Activated naive CD8-positive, alpha-beta T cell treated with anti-CD3 and anti-CD28 coated beads for 36 hours (primary cell): ENCODE measurements at places on chromosomes 6 and 20. TPM values are rescaled to one million over a fixed set of nuclear protein-coding genes. Genes with fewer than 3 reads are reported as not detected.
A peak's percentile ranks its signal among the peaks of the same experiment; 100 is the strongest.

Gene RGS17
- not detected for total RNA-seq

Gene VGLL2
- not detected for total RNA-seq

Gene SDHAF4
- 13.1 TPM for total RNA-seq

Gene C4A
- 3.2 TPM for total RNA-seq

Gene PAX1
- total RNA-seq = not detected

Gene TAP1
- total RNA-seq = 356 TPM

DNA sequence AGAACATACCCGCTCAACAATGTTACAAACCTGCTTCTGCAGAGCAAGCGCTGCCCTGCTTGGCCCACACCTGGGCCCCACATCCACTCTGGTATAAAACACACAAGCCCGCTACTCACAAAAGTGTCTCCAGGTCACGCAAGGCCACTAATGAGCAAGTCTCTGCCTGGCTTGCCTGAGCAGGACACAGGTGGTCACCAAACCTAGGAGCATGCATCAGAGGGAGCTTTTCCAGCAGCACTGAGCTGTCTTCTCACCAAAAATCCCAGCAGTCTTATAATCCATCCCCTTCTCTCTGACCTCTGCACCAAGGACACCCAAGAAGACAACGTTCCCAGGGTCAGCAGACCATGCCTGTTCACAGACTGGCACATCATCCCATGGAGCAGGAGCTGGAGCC, 100.8 kb downstream of the DLL1 start:
- no peaks in the 10 kb centered on the region for H3K27me3 ChIP-seq
- peaks cover 1% of the 10 kb centered on the region for H3K36me3 ChIP-seq
- no peaks in the 10 kb centered on the region for H3K4me1 ChIP-seq
- no peak for DNase-seq
- H3K4me3 ChIP-seq = no peak overlapping the region
- no peak overlapping the region for H3K27ac ChIP-seq

- H3K36me3 ChIP-seq = peaks cover 4% of the 10 kb centered on the region
- peaks cover 9% of the 10 kb centered on the region for H3K4me1 ChIP-seq
- no peak overlapping the region for H3K4me3 ChIP-seq
- no peak for DNase-seq
- no peaks in the 10 kb centered on the region for H3K27me3 ChIP-seq
Measured at GRCh38 chr20:33576432-33577125, 85.5 kb upstream of the C20orf144 start.

GRCh38 chr6:10559522-10560152, 38.5 kb downstream of the GCNT2 start:
- H3K36me3 ChIP-seq = peaks cover 21% of the 10 kb centered on the region
- H3K27ac ChIP-seq = no peak overlapping the region
- no peaks in the 10 kb centered on the region for H3K4me1 ChIP-seq
- no peak overlapping the region for H3K4me3 ChIP-seq

DNA sequence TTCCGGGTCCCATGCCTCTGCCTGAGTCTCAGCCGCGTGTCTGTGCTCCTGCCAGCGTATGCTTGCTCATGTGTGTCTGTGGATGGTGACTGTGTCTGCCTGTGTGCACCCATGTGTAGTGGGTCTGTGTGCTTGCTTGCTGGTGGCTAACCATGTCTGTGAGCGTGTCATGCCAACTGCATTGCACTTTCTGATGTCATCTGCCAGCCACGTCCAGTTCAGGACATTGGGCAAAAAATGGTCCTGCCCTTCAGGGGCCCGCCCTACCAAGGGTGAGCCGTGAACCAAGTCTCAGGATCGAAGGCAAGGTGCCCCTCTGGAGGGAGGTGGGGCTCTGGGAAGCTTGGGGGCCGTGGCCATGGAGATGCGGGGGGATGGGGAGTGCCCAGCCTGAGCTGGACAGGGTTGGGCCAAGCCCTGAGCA, 9.4 kb upstream of the ZBTB46 start:
- H3K36me3 ChIP-seq = no peaks in the 10 kb centered on the region
- H3K4me3 ChIP-seq = no peak overlapping the region
- peaks cover 32% of the 10 kb centered on the region for H3K27me3 ChIP-seq
- no peak for DNase-seq

DNA sequence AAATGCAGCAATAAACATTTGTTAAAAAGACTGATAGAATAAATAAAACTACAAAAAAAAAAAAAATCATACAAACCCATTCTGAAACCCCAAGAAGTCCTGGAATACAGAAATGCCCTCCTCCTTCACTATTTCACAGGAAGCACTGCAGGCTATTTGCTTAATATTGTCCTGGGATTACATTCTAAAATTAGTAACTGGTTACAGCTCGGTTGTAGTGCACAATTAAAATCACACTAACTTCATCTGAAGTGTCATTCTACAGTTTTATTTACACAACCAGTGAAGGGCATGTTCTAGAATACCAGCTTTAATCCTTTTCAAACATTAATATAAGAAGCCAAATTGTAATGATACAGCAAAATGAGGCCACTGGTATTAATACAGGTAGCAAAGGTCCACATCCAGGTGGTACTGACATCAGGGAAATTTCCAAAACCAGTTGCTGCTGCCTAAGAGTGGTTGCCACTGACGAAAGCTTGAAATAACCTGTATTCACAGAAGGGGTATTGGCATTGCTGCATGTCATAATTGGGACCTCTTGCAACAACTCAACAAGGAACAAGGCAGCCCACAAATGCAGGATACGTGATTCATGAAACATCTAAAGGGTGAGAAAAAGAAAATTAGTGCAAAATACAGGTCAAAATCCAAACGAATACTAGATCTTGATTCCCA, 26.9 kb downstream of the AKIRIN2 start:
- no peaks in the 10 kb centered on the region for H3K27me3 ChIP-seq
- H3K27ac ChIP-seq = no peak overlapping the region
- peaks cover 42% of the 10 kb centered on the region for H3K36me3 ChIP-seq

DNA sequence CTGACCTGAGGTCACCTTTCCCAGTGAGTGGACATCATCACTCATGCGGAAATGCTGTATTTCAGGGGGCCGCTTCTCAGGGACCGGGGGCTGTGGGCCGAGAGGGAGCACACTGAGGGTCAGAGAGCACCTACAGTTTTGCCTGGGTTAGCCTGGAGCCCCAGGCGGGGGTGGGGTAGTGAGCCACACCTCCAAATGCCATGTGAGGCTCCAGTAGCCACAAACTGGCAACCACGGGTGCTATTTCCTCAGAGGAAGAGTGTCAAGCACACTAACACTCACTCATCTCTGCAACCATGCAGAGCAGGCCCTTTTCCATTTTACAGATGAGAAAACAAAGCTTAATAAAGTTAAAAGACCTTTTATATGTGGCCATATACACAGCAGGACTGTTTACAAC, 4.7 kb downstream of the EHMT2 start:
- no peak overlapping the region for H3K4me3 ChIP-seq
- no peak overlapping the region for H3K27ac ChIP-seq
- peaks cover 16% of the 10 kb centered on the region for H3K36me3 ChIP-seq
- H3K4me1 ChIP-seq = peaks cover 9% of the 10 kb centered on the region

DNA sequence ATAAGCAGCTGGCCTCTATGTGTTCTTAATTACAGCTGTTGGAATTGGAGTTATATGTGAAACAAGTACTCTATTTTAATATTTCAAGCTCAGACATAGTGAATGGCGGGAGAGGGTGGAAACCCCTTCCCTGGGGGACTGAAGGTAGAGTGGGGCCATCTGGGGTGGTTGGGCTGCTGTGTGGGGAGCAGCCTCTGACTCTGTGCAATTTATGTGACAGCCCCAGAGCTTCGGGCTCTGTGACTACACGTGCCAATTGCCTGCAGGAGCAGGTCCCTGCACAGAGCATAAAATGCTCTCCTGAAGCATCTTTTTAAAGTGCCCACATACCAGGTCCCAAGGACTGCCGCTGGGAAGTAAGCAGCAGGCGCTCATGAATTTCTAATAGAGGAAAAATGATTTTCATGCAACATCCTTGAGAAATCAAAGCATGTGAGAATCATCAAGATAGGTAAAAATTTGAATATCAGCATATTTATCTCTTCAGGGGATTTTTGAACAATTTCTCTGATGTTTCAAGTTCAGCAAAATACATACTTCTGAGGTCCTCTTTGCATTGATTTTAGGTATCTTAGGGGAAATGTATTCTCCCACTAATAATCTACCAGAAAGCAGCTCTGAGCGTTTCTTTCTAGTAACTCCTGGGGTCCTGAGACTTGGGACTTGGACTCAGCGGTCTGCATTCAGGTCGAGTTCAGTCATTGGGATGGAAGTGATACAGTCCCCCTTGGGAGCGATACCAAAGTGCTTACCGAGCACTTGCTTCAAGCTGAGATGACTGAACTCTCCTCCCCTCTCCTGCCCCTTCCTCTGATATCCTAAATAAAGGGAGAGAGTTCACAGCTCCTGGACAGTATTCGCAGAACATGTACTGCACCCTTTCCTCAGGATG, 40.0 kb downstream of the ALDH8A1 start:
- H3K4me1 ChIP-seq = no peaks in the 10 kb centered on the region
- H3K36me3 ChIP-seq = no peaks in the 10 kb centered on the region
- H3K27me3 ChIP-seq = no peaks in the 10 kb centered on the region
- DNase-seq = no peak
- no peak overlapping the region for H3K27ac ChIP-seq

DNA sequence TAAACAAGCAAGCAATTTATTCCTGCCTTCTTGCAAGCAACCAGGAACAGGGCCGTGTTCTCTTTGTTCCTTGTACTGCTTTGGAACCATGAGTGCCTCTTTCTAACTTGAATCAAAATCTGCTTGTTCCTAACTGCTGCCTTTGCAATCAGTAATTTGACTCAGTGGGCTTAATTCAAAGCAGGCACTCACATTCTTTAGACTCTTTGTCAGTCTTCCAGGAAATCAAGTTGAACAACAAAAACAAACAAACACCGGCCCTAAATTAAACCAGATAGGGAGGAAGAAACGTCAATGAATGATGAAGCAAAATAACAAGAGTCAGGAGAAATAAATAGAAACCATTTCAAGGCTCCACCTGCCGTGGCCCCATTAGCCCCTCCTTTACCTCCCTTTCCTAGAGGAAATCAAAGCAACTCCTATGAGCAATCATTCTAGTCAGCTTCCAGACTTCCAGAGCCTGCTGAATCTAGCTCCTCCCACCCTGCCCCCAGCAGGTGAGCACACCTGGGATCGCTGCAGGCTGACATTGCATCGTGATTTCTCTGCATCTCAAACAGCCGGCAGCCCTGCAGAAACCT, 582.2 kb upstream of the FLRT3 start:
- H3K4me1 ChIP-seq = no peaks in the 10 kb centered on the region
- no peak overlapping the region for H3K27ac ChIP-seq
- no peaks in the 10 kb centered on the region for H3K27me3 ChIP-seq
- H3K4me3 ChIP-seq = no peak overlapping the region

GRCh38 chr20:41361757-41362747, 4.6 kb downstream of the EMILIN3 start:
- H3K27me3 ChIP-seq = peaks cover 16% of the 10 kb centered on the region
- no peak for DNase-seq
- H3K27ac ChIP-seq = no peak overlapping the region
- H3K36me3 ChIP-seq = no peaks in the 10 kb centered on the region
- H3K4me3 ChIP-seq = no peak overlapping the region
- peaks cover 1% of the 10 kb centered on the region for H3K4me1 ChIP-seq

- H3K4me3 ChIP-seq = no peak overlapping the region
- H3K4me1 ChIP-seq = peaks cover 7% of the 10 kb centered on the region
- DNase-seq = no peak
- H3K27ac ChIP-seq = no peak overlapping the region
Measured at GRCh38 chr20:52896348-52896747, 75.8 kb upstream of the TSHZ2 start.

DNA sequence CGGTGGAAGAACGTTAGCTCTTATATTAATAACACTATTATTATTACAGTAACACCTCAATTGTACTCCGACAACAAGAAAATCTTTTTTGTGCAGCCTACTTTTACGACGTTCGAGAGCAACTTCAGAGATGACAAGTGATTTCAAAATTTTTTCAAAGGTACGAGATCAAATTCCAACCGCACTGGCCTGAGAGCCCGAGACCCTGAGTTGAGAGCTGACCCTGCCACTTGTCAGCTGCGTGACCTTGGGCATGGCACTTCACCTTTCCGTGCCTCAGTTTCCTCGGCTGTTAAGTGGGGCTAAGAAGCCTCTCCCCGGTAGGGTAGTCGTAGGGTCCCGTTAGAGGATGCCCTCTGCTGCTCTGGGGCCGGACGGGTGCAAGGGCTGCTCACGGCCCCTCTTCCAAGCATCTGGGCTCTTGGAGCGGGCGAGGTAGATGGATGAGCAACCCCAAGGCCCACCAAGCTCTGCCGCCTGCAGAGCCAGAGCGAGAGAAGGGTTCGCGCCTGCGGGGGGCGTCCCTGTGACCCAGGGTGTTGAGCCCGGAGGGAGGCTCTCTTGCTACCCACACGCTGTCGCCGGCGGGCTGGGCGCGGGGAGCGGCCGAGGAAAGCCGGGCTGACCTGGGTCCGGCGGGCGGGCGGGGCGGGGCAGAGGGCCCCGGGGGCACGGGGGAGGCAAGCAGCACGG, 510 bp downstream of the NDRG3 start:
- H3K27me3 ChIP-seq = no peaks in the 10 kb centered on the region
- DNase-seq = no peak
- peak overlapping the region; percentile 70 for H3K27ac ChIP-seq
- H3K4me3 ChIP-seq = peak overlapping the region; percentile 89

- peaks cover 81% of the 10 kb centered on the region for H3K4me1 ChIP-seq
- H3K4me3 ChIP-seq = peak overlapping the region; percentile 95
- H3K36me3 ChIP-seq = peaks cover 8% of the 10 kb centered on the region
- H3K27ac ChIP-seq = peak overlapping the region; percentile 86
- H3K27me3 ChIP-seq = no peaks in the 10 kb centered on the region
Measured at GRCh38 chr6:42045538-42046460, 4.5 kb upstream of the TAF8 start.

GRCh38 chr20:58722877-58723627, 30.5 kb downstream of the NPEPL1 start:
- H3K4me3 ChIP-seq = no peak overlapping the region
- no peak overlapping the region for H3K27ac ChIP-seq
- DNase-seq = no peak
- peaks cover 48% of the 10 kb centered on the region for H3K27me3 ChIP-seq

DNA sequence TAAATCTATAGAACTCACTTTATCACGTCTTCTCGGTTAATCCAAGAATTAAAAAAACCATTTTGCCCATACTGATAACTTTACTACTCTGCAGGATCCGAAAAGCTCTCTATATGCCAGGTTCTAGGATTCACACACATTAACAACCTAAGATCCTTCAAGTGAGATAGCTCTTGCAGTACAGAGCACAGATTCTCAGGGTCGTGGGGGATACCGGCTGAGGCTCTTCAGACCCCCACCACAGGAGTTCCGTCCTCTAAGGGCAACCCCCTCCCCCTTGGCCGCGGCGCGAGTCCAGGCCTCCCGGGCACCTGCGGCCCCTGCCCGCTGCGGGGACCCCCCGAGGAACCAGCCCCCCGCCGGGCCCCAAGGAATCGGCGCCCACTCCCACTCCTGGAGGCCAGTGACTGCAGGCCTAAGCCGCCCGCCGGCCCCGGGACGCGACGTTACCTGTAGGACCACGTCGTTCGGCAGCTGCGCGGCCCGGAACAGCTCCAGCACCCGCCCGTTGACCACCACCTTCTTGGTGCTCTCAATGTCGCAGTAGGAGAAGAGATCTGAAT, 892 bp downstream of the REPS1 start:
- peak overlapping the region; percentile 77 for H3K4me3 ChIP-seq
- no peaks in the 10 kb centered on the region for H3K27me3 ChIP-seq
- peaks cover 1% of the 10 kb centered on the region for H3K36me3 ChIP-seq
- no peak for DNase-seq

GRCh38 chr6:159107451-159108260, 61.5 kb upstream of the FNDC1 start:
- H3K27ac ChIP-seq = peak overlapping the region; percentile 80
- H3K4me3 ChIP-seq = peak overlapping the region; percentile 62
- DNase-seq = peak; percentile 71
- no peaks in the 10 kb centered on the region for H3K27me3 ChIP-seq
- no peaks in the 10 kb centered on the region for H3K36me3 ChIP-seq
